Stimulated activated CD4-positive, alpha-beta T cell treated with anti-CD3 and anti-CD28 coated beads, Interleukin-15, amount 100 ng/mL, for 24 hours (primary cell): ENCODE measurements at places on chromosomes 6 and 20.

- no peak for DNase-seq
These were observed 104.3 kb upstream of the MRPS10 start for GRCh38 chr6:42321976-42322375.

GRCh38 chr6:149840345-149841075 lies 23.6 kb downstream of the LRP11 start:
- DNase-seq, result peak; percentile 65

DNA sequence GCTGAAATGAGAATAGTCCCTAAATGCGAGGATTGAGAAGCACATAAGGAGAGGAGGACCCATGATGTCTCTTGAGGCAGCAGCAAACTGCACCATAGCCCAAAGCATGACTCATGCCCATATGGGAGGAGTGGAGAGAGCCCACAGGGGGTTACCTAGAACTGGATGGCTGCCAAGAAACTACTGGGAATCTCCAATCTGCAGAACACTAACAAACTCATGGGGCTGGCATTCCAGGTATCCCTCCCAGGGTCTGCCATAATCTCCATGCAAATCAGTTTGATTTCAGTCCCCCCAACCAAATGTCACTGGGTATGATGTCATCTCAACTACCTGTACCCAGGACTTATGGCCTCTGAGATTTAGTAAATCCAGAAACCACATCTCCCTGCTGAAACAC lies 410.5 kb downstream of the PTPRT start:
- DNase-seq, result no peak

DNA sequence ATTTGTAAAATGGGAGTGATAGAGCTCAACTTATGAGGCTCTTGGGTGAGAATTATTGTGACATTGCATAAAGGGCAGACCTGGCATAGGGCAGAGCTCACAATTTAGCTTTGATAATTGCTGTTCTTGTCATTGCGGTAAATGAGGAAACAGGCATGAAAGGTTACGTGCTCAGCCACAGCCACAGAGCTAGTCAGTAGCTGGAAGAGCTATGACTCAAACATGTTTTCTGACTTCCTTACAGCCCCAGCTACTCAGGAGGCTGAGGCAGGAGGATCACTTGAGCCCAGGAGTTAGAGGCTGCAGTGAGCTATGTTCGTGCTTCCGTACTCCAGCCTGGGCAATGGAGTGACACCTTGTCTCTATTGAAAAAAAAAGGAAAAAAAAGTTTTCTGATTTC lies 3.5 kb upstream of the GHRH start:
- DNase-seq, result no peak

DNA sequence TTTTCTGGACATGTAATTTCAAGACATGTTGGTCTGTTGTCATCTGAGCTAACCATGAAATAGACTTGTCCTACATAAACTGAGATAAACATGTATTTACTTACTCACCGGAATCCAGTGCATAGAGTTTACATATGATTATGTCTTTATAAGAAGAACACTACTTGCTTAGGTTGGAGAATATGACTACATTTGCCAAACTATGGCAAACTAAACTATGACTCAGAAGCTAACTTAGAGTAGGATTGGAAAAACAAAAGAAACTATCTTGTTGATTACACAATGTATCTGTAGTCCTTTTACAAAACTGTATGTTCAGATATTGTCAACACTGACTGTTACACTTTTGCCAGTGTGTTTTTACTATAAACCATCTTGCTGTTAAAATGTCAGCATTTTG lies 113.3 kb downstream of the CRYBG1 start:
- DNase-seq, result no peak

DNA sequence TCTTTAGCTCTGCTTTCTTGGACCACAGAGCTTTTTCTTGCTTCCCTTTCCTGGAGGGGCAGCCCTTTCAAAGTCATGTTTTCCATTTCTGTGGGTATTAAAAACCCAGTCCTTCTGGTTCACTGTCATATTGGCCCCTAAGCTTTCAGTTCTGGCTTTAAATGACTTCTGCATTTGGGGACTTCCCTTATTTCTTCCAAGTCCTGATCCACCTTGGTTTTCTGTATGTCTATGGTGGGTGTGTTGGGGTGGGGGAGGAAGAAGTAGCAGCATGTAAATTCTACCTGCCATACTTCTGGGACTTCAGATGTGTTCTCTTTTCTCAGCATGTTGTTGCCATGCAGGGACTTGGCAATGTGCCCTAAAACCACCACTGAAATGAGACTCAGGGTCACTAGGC lies 77.1 kb upstream of the EMILIN3 start:
- DNase-seq, result peak; percentile 21

DNA sequence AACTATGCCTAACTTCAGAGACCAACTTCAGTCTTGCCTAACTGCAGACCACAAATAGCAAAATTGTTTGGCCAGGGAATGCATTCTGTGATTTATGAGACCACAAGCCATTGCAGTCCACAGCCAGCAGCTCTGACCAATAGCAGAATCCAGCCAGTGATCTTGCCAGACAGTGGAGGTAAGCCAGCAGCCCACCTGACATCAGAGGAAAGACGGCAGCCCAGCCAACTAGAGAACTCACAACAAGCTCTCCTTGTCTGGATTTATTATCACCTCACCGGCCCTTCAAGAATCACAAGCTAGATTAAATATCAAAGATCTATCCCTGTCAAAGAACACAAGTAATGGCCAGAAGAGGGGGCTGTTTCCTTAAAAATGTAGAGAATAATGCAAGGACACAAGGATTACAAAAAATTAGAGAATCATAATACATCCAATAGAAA lies 66.5 kb upstream of the SLC35F1 start:
- no peak for DNase-seq

GRCh38 chr6:165204807-165205545 lies 104.4 kb downstream of the C6orf118 start:
- DNase-seq, result no peak

GRCh38 chr6:108174371-108175175 lies 8.8 kb downstream of the NR2E1 start:
- DNase-seq, result peak; percentile 49

DNA sequence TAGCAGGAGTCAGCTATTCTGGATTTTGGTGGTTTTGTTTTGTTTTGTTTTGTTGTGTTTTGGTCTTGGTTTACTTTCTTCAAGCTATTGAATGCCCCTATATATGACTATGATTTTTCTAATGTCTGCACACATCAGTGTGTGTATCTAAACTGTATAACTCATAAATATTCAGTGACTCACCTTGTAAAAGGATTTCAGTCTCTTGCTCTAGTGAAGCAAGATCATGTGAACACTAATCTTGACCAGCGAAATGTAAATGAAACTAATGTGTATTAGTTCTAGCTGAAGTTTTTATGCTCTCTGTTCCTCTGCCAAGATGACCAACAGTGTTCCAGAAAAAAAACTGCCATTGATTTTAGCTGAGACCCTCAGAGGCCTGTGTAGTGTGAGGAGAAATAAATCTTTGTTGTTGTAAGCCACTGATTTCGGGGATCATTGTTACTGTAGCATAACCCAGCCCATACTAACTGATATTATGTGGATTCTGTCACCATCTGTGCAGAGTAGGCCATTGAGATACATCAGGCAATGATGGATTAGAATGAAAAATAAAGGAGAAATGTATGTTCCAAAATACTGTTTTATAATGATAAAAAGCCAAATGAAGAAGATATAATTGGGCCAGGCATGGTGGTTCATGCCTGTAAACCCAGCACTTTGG lies 11.5 kb upstream of the BTBD9 start:
- DNase-seq, result no peak

DNA sequence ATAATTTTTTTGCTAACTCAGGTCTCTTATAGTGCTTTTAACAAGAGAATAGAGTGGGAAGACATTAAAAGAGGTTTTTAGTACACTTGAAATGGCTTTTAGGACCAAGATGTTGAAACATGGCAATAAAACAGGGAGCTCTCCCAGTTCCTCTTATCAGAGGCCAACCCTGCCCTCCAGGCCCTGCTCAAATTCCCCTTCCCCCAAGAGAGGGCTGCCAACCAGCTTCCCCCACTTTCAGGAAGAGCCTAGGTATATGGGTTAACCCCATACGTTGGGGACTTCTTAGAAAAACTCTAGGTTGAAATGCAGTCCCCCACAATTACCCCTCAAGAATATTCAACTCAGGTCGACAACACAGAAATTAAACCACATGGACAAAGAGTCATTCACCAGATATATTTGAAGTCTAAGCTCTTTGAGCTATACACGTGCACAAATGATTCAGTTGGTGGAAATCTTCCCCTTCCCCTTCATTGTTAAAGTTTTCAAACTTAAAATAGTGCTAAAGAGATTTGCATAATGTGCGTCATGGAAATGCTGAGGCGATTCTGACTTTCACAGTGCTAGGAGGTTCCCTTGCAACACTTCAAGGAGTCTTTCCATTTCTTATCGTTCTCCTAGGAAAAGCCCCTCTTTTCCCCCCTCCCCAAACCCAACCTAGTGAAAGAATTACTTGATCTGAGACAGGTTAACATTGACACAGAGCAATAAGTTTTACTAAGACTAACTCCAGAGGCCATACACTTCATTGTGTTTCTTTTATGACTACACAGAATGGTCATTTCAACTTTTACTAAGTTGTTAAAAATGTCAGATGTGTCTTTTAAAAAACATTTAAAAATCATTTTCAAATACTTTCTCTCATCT lies 49.8 kb upstream of the ENPP5 start:
- peak; percentile 51 for DNase-seq

GRCh38 chr6:42136508-42137193 lies 5.8 kb downstream of the C6orf132 start:
- peak; percentile 57 for DNase-seq

DNA sequence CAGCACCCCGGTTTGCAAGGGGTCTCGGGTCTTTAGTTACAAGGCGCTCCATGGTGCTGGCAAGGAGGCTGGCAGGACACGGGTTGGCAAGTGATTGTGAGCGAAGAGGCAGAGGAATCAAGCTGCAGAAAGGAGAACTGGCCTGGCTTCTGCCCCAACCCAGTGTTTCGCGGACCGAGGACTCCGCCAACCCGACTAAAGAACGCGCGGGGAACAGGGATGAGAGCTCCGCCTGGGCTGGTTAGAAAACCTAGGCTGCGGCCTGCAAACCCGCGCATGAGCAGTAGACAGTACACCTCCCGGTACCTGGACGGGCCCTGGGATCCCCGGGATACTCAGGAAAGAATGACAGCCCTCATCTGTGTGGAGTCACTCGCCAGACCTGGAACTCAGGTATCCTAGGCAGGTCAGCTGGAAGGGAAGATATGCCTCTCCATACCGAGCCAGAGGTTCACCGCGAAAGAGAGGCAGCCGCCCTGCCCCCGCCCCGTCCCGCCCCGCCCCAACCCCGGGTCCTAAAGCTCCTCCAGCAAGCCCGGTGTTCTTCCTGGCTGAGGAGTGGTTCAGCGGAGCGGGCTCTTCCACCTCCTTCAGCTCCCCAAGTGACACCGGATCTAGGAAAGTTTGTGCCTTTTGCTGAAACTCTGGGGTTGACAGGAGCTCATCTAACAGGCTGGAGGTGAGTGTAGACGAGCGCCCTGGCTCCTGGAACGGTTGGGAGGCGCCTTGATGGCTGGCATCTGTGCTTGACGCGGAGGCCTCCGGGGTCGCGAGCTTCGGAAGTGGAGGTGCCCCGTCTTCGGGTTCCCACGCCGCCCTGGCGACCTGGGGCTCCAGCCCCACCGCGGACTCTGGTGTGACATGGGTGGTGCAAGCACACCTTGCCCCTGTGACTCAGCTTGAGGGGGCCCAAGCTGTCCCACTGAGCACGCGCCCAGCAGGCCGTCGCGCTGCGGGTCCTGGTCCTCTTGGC lies 1847.3 kb upstream of the DEFB115 start:
- DNase-seq, result peak; percentile 23

GRCh38 chr20:32965581-32966373 lies 38.5 kb downstream of the SUN5 start:
- peak; percentile 36 for DNase-seq

DNA sequence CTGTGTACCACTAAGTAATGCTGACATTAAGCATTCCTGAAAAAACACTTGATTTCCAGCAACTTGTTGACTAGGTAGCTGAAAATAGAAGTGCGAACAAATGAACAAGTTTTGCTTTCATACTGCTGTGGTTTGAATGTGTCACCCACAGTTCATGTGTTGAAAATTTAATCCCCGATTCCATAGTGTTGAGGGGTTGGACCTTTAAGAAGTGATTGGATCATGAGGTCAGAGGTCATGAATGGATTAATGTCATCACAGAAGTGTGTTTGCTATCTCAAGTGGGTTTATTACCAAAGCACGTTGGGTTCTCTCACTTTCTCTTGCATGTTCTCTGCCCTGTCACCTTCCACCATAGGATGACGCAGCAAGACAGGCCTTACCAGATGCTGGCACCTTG lies 568.5 kb downstream of the UTRN start:
- DNase-seq, result no peak

GRCh38 chr20:4832469-4832868 lies 110.8 kb downstream of the PRND start:
- DNase-seq, result no peak

DNA sequence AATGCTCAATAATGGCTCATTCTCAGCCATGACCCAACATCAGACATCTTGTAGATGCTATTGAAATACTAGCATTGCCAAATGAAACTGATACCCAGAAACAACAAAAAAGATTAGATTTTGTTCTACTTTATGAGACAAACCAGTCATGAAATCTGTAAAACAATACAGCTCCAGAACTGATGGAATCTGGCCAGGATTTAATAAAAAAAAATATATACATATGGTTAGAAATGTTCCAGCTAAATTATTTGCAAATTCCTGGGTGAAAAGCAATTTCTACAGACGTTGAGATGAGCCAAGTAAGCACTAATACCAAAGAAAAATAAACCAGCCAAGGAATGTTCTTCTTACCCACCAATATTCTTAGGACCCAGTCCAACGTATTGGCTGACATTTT lies 201.3 kb downstream of the EPHA7 start:
- no peak for DNase-seq

DNA sequence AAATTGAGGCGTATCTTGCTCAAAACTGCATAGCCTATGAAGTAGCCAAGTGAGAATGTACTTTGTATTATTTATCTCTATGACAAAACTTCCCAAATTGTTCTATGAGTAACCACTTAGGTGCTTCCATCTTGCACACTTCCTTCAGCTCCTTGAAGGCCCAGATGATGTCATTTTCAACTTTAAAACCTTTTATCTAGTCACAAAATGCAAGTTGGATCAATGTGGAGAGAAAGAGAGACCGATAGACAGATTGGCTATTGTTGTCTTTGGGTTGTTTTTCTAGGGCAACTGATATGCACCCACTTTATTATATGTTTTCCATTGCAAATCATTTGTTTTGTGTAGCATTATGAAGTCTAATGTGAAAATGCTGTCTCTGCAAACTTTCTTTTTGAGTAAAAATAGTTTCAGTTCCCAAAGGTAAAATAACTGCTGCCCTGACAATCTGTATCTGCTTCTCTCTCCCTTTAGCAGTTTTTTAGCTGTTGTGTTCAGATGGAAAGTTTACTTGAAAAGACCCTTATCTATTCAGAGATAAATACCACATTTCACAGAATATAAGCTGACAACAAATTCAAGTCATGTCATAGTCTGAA lies 73.7 kb upstream of the CITED2 start:
- DNase-seq, result no peak

DNA sequence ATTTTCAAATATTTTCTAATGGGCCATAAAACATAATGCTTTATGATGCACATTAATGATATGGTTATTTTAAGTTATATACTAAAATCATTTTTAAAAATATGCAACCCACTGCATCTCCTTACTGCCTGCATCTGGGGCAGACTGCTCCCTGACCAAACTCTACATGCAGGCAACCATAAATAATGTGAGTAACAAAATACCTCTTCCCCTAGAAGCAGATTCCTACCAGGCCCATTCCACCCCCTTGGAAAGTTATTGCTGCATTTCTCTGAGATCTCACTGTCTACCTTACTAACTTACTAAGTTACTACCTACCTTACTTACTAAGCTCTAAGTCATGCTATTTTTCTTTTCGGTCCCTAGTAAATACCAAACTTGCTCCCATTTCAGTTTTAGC lies 71.8 kb downstream of the ATG5 start:
- DNase-seq, result no peak
